ENCODE measurements at places on chromosomes 7 and 10. TPM values are rescaled to one million over a fixed set of nuclear protein-coding genes. Genes with fewer than 3 reads are reported as not detected.

DNA sequence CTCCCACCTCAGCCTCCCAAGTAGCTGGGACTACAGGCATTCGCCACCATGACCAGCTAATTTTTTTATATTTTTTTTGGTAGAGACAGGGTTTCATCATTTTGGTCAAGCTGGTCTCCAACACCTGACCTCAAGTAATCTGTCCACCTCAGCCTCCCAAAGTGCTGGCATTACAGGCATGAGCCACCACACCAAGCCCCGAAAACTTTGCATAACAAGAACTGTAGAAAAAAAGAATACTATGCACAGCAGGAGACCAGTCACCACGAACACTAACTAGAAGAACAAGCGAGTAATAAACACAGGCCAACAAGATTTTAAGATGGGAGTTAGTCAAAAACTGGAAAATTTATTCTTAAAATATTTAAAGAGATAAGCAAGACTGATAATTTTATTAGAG, 447.0 kb downstream of the ETV1 start:
- DNase-seq: no peak

- DNase-seq: no peak
Observed at GRCh38 chr7:101240226-101241014, 2.8 kb upstream of the CLDN15 start.

Gene SPDYE2B
- total RNA-seq: not detected

- no peak for DNase-seq
Observed at GRCh38 chr10:9994131-9994530, 1023.5 kb upstream of the CELF2 start.

DNA sequence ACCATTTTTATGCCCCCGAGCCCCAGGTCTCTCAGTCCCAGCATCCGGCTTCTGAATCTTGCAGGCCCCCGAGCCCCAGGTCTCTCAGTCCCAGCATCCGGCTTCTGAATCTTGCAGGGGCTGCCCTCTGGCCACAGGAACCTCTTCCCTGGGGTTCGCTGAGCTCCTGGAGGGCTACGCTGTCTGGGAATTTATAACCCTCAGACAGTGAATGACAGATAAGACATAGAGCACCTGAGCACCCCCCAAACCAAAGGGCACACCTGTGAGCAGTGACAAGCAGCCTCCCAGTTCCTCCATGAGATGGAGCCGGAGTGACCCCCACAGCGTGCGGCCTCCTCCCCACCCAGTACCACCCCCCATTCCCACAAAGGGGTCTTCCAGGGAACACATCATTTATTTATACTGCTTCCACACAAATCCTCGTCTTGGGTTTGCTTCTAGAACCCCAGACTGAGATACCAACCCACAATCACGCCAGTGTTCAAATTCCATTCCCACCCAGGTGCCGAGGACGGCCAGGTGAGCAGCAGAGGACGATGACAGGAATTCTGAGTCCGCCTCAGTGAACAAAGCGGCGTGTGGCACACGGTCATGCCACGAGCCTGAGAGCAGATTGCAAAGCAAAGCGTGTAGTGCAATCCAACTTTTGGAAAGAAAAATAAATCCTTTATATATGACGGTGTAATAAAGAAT, 57.7 kb upstream of the FAM20C start:
- DNase-seq: no peak

DNA sequence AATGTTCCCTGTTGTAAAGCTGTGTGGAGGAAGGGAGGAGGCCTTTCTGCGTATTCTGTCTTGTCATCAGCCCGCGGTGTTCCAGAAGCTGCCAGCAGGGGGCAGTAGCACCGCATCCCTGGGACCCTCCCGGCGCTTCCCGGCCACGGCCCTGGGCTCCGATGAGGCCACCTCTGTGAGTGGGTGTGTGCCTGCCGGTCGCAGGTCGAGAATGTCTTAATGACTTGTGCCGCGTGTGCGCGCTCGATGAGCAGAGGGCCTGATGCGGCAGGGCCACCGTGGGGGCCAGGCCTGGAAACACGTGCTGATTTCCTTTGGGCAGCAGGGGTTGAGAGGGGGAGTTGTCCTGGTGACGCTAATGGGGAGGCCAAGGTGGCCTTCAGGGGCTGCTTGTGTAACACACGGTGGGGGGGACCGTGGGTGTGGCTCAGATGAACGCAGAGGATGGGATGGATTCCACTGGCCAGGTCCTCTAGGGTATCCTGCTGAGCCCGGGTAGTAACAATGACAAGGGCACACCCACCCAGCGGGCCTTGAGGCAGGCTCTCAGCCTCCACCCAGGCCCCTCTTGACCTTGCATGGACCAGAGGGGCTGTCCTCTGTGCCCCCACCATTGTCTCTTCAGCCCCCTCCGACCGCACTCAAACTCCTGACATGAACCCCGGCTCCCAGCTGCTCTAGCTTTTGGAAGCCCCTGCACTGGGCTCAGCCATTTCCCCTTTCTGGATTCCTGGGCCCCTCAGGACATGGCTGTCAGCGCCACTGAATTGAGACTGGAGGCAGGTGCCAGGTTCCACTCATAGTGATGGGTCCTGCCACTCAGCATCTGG, 135.9 kb upstream of the PODXL start:
- DNase-seq: no peak

- DNase-seq: no peak
Observed at GRCh38 chr7:158280448-158281144, 307.0 kb downstream of the PTPRN2 start.

Gene H2BK1
- total RNA-seq: 4.4 TPM

Gene PTN
- 30.9 TPM for total RNA-seq

Data from uterus (tissue), 4 donors.